ENCODE measurements at places on chromosomes 12 and 14.

- no peak for DNase-seq
Observed at GRCh38 chr12:14148489-14149270, 167.3 kb upstream of the GRIN2B start.

GRCh38 chr14:66514213-66514612 lies 6.3 kb downstream of the GPHN start:
- DNase-seq = no peak

DNA sequence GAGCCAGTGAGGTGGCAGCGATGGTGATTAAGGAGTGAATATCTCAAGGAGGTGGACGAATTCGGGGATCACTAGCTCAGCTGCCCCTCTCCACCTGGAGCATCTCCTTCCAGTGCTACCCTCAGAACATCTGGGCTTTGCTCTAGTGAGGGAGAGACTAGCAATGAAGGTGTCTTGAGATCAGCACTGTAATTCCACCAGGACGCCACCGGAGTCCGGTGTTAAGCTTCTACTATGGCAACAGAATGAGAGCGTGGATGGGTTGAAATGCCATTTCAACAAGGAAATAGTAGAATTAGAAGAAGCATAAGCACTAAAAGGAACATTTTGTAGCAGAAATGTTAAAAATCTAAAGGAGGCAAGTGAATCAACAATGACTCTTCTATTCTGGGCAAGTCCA lies 61.1 kb downstream of the NTF3 start:
- no peak for DNase-seq

- no peak for DNase-seq
Observed at GRCh38 chr12:52715416-52715815, 12.1 kb upstream of the KRT77 start.

DNA sequence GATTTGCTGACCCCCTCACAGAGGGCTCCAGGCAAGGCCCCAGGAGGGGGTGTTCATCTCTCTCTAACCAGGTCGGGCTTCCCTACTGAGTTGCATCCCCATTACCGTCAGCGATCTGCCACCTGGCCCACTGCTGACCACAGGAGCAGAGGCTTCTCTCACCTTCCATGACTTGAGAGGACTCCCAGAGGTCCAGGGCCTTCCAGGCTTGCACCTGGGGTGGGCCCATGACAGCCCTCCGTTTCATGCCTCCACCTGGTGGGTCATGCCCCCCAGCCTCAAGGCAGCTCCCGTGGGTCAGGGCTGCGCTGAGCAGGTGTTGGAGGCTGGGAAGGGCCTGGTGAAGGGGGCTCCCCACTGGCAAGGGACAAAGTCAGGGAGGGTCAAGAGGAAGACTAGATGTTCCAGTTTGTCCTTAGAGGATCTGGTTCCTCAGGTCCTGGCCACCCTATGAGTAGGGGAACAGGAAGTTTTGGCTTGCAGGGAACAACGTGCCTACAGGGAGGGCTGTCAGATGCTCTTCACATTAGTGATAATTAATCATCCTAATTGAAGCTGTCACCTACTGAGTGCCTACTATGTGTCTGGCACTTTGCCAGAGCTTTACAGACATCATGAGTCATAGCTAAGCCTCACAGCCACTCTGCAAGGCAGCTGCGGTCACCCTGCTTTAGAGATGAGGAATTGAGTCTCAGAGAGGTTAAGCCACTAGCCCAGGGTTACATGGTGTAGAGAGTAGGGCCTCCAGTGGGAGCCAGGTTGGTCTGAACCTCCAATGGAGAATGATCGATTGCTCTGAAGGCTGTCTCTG lies 13.8 kb downstream of the NFKBIA start:
- no peak for DNase-seq

DNA sequence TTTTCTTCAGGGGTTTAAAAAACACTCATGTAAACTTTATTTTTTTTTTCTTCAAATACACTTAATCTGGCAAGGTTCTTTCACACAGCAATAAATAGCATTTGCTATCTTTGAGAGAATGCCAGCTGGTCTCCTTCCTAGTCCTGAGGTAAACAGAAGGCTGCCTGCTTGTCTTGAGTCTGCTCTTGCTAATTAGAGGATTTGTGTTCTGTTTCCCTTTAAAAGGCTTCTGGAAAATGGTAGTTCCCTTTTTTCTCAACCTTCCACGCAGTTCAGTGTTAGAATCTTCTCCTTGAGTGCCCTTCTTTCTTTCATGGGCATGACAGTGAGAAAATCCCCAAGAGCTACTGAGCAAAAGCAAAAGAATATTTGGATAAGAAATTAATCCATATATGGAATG lies 92.3 kb upstream of the DCN start:
- DNase-seq = no peak

- DNase-seq = no peak
Observed at GRCh38 chr14:67735336-67736147, 33.9 kb downstream of the RDH12 start.

DNA sequence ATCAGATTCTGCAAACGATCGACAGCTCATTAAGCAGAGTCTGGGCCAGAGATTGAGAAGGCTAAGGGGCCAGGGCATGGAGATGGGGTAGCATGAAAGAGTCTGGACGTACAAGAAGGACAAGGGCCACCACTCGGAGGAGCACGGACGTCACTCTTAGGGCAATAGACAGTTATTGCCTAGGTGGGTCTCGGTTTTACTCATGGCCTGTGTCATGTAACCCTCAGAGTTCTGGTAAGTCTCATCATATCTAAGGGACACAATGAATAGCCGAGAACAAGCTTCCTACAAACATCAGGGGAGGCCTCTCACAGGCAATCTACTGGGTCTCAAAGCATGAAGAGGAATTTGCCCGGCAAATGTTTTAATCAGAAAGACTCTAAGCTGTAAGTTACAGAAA lies 30.4 kb upstream of the ITPK1 start:
- DNase-seq = no peak

DNA sequence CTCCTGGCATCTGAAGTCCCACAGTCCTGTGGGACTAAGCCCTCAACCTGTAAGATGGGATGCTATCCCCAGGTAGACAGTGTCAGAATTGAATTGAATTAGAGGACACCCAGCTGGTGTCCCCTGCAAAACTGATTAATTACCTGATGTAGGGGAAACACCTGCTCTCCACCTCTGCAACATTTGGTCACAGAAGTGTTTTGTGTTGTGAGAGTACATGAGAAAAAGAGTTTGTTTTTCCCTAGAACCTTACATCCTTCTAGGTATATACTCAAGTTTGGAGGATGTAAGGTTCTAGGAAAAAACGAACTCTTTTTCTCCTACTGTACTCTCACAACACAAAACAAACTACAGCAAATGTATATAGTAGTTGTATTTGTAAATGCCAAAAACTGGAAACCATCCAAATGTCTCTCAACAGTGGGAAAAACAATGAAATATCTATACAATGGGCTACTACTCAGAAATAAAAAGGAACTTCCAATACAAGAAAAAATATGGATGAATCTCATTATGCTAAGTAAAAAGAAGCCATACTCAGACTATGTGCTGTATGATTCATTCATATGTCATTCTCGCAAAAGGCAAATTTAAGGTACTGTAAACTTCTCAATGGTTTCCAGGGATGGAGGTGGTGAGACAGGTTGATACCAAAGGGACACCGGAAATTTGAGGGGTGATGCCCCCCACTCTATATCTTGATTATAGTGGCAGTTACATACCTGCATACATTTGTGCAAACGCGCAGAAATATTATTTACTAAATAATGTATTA lies 160.7 kb downstream of the MED13L start:
- DNase-seq = no peak

DNA sequence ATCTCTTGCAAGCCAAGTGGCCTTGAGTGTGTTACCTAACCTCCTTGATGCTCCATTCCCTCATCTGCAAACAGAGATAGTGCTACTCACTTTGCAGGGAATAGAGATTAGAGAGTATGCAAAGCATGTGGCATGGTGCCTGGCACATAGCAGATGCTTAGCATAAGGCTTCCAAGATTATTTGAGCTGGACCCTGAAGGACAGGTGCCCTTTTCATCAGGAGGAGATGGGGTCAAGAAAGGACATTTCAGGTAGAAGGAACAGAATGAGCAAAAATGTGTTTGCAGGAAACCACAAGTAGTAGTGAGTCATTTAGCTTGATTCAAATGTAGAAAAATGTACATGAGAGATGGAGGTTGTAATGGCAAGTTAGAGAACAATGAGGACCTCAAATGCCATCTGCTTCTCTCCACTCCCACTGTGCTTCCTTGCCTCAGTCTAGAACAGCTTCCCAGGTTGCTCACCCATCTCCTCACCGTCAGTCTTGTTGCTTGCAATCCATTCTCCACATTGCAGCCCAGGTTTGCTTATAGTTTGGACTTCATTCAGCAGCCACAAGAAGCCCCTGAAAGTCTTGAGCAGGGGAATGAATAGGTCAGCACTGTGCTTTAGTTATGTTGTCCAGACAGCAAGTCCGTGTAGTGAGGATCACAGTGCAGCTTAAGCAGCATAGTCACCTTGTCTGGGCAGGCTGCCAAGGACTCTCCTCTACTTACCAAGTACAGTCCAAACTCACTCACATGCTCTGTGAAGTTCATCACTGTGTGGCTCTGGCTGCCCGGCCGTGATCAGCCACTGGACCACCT lies 536.3 kb upstream of the CCDC196 start:
- no peak for DNase-seq

- no peak for DNase-seq
Observed at GRCh38 chr14:71309756-71310155, 402.5 kb downstream of the PCNX1 start.

DNA sequence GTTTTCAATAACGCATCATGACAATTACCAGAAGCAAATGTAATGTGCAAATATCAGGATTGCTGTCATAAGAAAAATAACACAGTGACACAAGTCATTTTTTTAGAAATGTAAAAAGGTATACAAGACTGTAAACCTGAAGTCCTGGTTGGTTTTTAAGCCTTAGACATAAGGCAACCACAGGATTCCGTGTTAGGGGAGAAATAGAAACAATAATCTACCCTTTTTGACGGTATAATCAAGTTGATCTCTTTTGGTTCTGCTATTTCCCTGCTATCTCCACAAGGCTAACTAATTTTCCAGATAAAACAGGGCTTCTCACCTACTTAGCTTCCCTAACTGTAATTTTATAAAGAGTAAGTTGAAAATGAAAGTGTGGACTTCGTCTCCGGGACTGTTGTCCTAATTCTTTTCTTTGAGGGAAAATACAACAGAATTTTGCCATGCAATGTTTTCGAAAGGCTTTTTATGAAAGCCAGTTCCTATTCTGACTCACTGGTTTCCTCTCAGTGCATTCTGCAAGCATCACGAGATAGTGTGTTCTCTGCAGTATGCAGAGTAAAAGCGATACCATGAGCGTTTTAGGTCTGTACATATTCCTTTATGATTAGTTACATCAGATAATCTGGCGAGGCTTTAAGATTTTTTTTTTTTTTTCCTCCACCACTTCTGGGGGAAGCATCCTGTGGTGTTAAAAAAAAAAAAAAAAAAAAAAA lies 10.6 kb downstream of the MYO1H start:
- DNase-seq = peak; percentile 52

GRCh38 chr14:26905229-26905628 lies 307.4 kb upstream of the NOVA1 start:
- no peak for DNase-seq

DNA sequence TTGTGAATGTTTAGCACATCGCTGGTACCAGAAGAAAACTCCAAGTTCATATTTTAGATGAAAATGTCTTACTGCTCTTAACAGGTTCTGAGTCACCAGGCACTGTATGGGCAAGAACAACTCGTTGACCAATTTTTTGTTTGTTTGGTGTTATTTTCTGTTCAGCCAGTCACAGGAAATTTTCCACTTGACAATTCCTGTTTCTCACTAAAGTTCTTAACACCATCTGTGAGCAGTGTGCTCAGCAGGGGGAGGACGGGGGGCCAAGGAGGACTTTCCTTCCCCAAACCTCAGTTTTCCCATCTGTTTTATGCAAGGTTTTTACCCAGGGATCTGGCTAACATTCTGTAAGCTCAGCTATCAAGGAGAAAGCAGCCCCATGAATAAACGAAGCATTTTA lies 3.0 kb downstream of the NUAK1 start:
- DNase-seq = no peak

DNA sequence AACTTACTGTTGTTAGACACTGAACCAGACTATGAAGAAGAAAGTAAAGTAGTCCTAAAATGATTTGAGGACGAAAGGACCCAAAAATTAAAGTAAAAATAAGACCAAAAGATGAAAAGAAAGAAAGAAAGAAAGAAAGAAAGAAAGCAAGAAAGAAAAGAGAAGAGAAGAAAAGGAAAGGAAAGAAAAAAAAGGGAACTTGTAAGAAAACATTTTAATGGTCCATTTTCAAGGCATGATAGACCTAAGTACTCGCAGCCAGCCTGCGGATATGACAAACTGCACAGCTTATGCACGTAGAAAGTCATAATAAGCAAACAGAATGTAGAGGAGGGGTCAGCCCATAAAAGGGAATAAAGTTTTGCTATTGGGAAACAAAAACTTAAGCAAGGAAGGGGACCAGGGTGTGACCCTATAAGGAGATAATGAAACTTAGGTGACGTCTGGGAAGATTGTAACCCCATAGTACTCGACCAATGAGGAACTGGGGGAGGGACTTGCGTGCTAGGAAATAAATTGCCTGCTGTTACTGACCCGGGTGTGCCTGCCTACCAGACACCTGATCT lies 59.7 kb downstream of the APOBEC1 start:
- DNase-seq = no peak

DNA sequence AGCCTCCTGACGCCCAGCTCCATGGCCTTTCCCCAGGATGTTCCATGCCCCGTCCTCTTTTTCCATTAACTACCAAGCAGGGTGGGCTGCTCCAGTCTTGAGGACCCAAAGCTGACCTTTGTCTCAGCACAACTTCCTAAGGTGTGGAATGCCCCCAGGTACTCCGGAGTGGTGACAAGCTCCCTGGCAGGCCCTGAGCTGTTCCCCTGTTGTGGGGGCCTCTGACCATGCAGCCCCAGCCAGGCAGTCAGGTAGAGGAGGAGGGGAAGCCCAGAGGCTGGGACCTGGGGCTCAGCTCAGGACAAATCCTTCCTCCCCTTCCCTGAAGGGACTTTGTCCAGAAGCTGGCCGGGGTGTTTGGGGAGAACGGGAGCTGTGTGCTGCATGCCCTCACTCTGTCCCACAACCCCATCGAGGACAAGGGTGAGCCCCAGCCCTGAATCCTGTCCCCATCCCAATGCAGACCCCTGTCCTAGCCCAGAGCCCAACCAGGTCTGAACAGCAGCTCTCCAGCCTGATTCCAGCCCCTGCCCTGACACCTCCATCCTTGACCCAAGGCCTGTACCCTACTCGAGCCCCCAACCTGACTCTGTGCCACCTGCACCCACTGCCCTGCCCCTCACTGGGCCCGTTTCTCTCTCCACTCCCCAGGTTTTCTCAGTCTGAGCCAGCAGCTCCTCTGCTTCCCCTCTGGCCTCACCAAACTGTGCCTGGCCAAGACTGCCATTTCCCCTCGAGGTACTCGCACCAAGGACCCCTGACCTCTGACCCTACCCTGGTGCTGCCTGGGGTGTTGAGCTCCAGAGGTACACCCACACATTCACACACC lies 4.4 kb downstream of the CARMIL3 start:
- no peak for DNase-seq

Measured in MM.1S (cell line).